ENCODE measurements at places on chromosomes 4 and X. TPM values are rescaled to one million over a fixed set of nuclear protein-coding genes. Genes with fewer than 3 reads are reported as not detected.

DNA sequence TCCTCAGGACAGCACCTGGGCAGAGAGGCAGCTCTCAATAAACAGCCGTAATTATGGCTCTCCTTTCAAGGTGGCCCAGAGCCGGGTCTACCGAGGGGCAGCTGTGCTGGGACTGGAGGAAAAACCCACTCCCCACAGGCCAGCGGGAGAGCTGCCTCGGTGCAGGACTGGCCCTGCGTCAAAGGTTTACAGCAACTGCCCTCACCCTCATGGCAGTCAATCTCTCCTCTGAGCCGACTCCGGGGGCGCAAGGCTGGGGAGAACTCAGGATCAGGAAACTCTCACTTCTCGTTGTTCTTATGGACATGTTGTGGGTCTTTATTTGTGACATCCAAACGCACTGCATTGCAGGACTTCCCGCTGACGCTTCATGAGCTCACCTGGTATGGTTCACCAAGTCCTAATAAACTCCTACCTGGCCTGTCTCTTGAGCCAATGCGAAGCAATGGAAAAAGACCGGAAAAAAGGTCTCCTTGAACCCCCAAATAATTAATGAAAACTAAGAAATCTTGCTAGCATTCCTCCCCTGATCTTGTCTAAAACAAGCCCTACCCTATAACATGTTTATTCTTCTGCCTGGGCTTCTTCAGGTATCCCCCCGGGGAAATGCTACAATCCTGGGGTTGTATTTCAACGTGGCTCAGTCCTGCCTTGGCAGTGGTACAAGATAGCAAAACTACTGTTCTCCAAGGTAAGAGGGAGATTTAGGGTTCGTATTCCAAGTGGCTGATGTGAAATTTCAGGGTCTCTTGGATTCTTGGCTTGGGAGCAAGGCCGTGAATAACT is 50.1 kb upstream of the CDKN2AIP start:
- DNase-seq, result no peak

GRCh38 chrX:109760922-109761250 is 27.8 kb upstream of the ACSL4 start:
- no peak for DNase-seq

The ARHGEF6 gene
- 5.9 TPM for total RNA-seq

GRCh38 chr4:185638548-185639301 is 103.4 kb upstream of the PDLIM3 start:
- DNase-seq, result no peak

GRCh38 chr4:185370268-185370949 is 25.3 kb downstream of the LRP2BP start:
- no peak for DNase-seq

GRCh38 chr4:98298022-98298421 is 36.8 kb downstream of the RAP1GDS1 start:
- no peak for DNase-seq

GRCh38 chr4:107996949-107997788 is 7.5 kb downstream of the HADH start:
- DNase-seq, result peak; percentile 5

GRCh38 chrX:11446336-11446735 is 153.1 kb downstream of the AMELX start:
- DNase-seq, result no peak
